ENCODE measurements at places on chromosomes 4 and X. TPM values are rescaled to one million over a fixed set of nuclear protein-coding genes. Genes with fewer than 3 reads are reported as not detected.
A peak's percentile ranks its signal among the peaks of the same experiment; 100 is the strongest.

The SUPT20HL2 gene
- total RNA-seq: not detected

The FRMD7 gene
- not detected for total RNA-seq

The RADX gene
- total RNA-seq: 0.18 TPM

The PRR32 gene
- not detected for total RNA-seq

The POU3F4 gene
- total RNA-seq: not detected

The CACNA1F gene
- total RNA-seq: not detected

The SMIM31 gene
- total RNA-seq: not detected

The FRMPD4 gene
- total RNA-seq: 0.23 TPM

GRCh38 chrX:19746919-19747651, 140.3 kb downstream of the SH3KBP1 start:
- H3K27me3 ChIP-seq: no peaks in the 10 kb centered on the region
- H3K4me3 ChIP-seq: no peak overlapping the region
- H3K36me3 ChIP-seq: no peaks in the 10 kb centered on the region
- no peaks in the 10 kb centered on the region for H3K4me1 ChIP-seq
- H3K27ac ChIP-seq: no peak overlapping the region
- no peak for DNase-seq

- DNase-seq: no peak
- H3K36me3 ChIP-seq: no peaks in the 10 kb centered on the region
- H3K27me3 ChIP-seq: no peaks in the 10 kb centered on the region
These were observed 11.5 kb upstream of the HOPX start for GRCh38 chr4:56692576-56692975.

- DNase-seq: peak; percentile 79
- H3K27me3 ChIP-seq: no peaks in the 10 kb centered on the region
- H3K27ac ChIP-seq: peak overlapping the region; percentile 77
These were observed 202.0 kb upstream of the GRID2 start for GRCh38 chr4:92101737-92102172.

GRCh38 chrX:150348365-150348764, 14.8 kb upstream of the MAMLD1 start:
- peak; percentile 51 for DNase-seq
- H3K36me3 ChIP-seq: no peaks in the 10 kb centered on the region
- H3K4me1 ChIP-seq: peaks cover 8% of the 10 kb centered on the region
- H3K27me3 ChIP-seq: no peaks in the 10 kb centered on the region
- H3K4me3 ChIP-seq: no peak overlapping the region

DNA sequence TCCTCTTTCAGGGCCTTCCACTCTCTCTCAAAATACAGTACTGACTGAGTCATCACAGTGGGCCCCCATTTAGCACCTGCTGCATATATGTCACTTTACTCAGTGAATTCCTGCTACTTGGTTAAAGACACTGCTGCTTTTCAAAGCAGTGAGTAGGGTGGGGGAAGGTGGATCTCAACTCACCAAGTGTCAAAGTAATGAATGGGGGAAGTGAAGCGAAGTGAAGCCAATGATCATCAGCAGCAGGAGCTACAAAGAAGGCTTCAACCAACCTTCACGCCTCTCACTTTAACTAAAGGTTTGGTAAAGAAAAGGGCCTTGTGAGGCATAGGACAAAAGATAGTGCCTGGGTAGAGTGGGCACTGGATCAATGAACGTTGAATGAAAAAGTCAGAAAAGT, 424.1 kb downstream of the SMARCA1 start:
- no peaks in the 10 kb centered on the region for H3K4me1 ChIP-seq
- no peak for DNase-seq
- no peak overlapping the region for H3K4me3 ChIP-seq
- no peaks in the 10 kb centered on the region for H3K36me3 ChIP-seq
- H3K27me3 ChIP-seq: no peaks in the 10 kb centered on the region
- H3K27ac ChIP-seq: no peak overlapping the region

GRCh38 chrX:3712051-3712869, 1.2 kb downstream of the PRKX start:
- peak; percentile 20 for DNase-seq
- H3K4me3 ChIP-seq: peak overlapping the region; percentile 77
- no peaks in the 10 kb centered on the region for H3K27me3 ChIP-seq
- H3K4me1 ChIP-seq: peaks cover 4% of the 10 kb centered on the region

DNA sequence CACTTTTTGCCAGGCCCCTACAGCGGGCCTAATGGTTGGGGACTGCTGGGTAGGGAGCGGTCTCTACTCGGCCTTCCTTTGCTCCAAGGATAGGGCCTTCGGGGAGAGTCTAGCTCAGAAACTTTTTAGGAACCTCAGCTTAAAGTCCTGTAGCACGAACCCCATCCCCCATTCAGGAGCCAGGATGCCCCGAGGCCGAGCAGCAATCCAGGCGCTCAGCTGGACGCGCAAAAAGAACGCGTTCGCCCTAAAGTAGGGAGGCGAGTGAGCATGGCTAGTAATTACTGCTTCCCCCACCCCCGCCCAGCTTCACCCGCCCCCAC, 9.7 kb downstream of the POU4F2 start:
- H3K27me3 ChIP-seq: peaks cover 60% of the 10 kb centered on the region
- H3K4me3 ChIP-seq: no peak overlapping the region
- no peak overlapping the region for H3K27ac ChIP-seq
- H3K4me1 ChIP-seq: no peaks in the 10 kb centered on the region
- H3K36me3 ChIP-seq: no peaks in the 10 kb centered on the region

- peak; percentile 65 for DNase-seq
- no peak overlapping the region for H3K4me3 ChIP-seq
- no peaks in the 10 kb centered on the region for H3K36me3 ChIP-seq
- H3K27ac ChIP-seq: no peak overlapping the region
- peaks cover 10% of the 10 kb centered on the region for H3K4me1 ChIP-seq
These were observed 192.0 kb downstream of the SMIM20 start for GRCh38 chr4:26105815-26106699.

DNA sequence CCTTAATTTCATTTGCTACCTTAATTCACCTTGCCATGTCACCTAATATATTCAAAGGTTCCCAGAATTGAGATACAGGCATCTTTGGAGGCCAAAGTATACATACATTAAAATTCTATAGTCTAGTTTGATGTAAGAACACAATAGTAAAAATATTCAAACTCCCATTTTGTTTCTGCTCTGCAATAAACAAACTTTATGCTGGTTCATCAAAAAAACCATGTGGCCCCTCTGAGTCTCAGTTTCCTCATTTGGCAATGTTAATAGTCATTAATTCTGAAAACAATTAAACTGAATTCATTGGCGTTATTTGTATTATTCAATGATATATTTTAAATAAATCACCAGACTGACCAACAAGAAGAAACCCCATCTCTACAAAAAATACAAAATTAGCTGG, 639.4 kb upstream of the INTU start:
- no peak for DNase-seq
- no peak overlapping the region for H3K4me3 ChIP-seq
- H3K27me3 ChIP-seq: no peaks in the 10 kb centered on the region
- no peak overlapping the region for H3K27ac ChIP-seq

DNA sequence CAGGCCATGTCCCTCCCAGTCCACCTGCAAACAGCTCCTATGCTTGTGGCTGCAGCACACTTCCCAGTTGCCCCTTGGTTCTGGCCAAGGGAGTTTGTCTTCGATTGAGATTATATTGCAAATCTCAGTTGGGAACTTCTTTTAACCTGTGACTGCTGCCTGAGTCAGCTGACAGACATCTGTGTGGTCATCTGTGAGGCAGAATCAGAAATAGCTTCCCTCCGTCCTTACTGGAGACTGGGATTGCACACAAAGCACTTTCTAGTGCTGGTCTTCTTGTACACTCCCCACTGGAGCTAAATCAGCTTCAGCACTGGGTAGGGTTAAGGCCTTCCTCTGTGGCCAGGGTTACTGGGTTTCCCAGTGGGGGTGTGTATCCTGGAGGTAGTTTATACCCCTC, 34.3 kb downstream of the ZNF330 start:
- H3K4me3 ChIP-seq: no peak overlapping the region
- no peaks in the 10 kb centered on the region for H3K36me3 ChIP-seq
- 0 out of 2 replicates have a peak, but pooled peaks cover 4% of the 10 kb centered on the region for H3K27me3 ChIP-seq
- H3K4me1 ChIP-seq: 0 out of 2 replicates have a peak, but pooled peaks cover 4% of the 10 kb centered on the region
- H3K27ac ChIP-seq: no peak overlapping the region

DNA sequence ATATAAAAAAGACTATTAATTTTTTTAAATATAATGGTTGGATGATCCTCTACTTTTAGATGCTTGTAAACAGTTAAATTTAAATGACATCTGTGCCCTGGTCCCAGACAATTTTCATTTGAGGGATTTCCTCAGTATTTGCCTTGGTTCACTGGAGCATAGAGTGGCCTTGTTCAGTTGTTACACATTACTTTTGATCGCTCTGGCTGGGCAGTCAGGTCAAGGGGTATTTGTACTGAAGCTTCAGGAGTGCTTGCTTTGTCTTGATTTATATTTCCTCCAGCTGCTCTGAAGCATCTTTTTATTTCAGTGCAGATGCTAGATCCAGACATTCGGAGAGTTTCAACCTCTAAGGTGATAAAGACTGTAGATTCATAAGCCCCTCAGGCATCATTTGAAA, 50.0 kb downstream of the COMMD8 start:
- no peak for DNase-seq
- H3K27me3 ChIP-seq: peaks cover 20% of the 10 kb centered on the region

DNA sequence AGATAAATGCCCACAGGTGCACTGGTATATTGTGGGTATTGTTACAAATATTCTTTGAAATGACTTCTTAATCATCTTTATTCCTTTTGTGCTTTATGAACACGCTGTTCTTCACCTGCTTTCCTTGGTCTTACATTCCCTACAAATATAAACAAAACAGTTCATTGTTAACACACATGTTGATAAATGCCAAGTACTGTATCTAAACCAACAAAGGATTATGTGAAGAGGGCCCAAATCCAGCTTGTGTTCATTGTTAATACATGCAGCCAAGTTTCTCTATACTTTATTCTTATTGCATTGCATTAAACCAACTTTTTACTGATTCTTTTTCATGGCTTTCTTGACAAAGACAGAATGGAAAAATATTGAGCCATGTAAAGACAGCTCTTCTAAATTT, 42.8 kb downstream of the AREG start:
- H3K4me1 ChIP-seq: peaks cover 8% of the 10 kb centered on the region
- no peak overlapping the region for H3K4me3 ChIP-seq
- no peak overlapping the region for H3K27ac ChIP-seq
- DNase-seq: no peak
- H3K27me3 ChIP-seq: no peaks in the 10 kb centered on the region

- H3K27ac ChIP-seq: no peak overlapping the region
- H3K4me1 ChIP-seq: no peaks in the 10 kb centered on the region
- H3K36me3 ChIP-seq: no peaks in the 10 kb centered on the region
These were observed 135.2 kb upstream of the HPGD start for GRCh38 chr4:174657472-174657871.

DNA sequence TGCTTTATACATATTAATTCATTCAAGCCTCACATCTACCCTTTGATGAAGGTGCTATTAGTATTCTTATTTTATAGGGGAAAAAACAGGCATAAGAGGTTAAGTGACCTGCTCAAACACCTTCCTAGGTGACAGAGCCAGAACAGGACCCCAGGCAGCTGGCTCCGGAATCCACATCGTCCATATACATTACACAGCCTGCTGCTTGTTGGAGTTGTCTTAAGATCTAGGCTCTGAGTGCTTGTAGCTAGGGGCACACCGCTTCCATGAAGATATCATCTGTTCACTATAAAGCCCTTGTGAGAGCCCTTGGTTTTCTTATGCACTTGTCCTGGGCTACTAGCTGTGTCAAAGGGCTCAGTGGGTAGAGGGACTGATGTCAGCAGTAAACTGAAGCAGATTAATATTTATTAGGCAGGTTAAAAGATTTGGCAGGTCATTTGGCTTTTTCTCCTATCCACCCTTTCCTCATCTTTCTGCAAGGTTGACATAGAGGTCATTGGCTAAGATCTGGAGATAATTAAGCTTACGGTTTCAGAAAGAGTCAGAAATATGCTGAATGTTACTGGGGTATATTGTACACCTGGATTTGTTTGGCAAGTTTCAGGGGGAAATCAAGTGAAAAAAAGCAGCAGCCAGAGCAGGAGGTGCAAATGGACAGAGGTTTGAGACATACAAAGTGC, 195.4 kb downstream of the SOWAHB start:
- H3K36me3 ChIP-seq: peaks cover 6% of the 10 kb centered on the region
- H3K27me3 ChIP-seq: no peaks in the 10 kb centered on the region
- DNase-seq: no peak
- peak overlapping the region; percentile 99 for H3K27ac ChIP-seq
- peaks cover 61% of the 10 kb centered on the region for H3K4me1 ChIP-seq

- DNase-seq: no peak
- H3K4me3 ChIP-seq: no peak overlapping the region
- H3K4me1 ChIP-seq: peaks cover 43% of the 10 kb centered on the region
- H3K27ac ChIP-seq: no peak overlapping the region
- H3K36me3 ChIP-seq: no peaks in the 10 kb centered on the region
- no peaks in the 10 kb centered on the region for H3K27me3 ChIP-seq
These were observed 104.4 kb downstream of the RTL5 start for GRCh38 chrX:72027024-72027913.

DNA sequence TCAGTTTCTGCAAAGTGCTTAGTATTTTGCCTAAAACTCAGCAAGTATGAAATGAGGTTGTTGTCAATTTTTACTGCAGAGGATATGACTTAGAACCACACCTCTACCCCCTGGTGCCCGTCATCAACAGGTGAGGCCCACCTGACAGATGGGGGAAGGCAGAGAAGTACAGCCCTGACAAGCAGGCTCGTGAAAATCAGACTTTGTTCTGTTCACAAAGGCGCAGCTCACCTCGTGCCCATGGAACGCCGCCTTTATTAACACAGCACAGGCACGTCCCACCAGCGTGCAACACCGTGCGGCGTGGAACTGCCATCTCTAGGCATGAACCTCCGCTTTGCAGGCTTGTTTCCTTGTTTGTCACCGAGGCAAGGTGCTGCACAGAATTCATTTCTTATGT, 13.3 kb downstream of the CYP4V2 start:
- no peak overlapping the region for H3K27ac ChIP-seq
- no peaks in the 10 kb centered on the region for H3K4me1 ChIP-seq
- H3K4me3 ChIP-seq: no peak overlapping the region
- no peak for DNase-seq

DNA sequence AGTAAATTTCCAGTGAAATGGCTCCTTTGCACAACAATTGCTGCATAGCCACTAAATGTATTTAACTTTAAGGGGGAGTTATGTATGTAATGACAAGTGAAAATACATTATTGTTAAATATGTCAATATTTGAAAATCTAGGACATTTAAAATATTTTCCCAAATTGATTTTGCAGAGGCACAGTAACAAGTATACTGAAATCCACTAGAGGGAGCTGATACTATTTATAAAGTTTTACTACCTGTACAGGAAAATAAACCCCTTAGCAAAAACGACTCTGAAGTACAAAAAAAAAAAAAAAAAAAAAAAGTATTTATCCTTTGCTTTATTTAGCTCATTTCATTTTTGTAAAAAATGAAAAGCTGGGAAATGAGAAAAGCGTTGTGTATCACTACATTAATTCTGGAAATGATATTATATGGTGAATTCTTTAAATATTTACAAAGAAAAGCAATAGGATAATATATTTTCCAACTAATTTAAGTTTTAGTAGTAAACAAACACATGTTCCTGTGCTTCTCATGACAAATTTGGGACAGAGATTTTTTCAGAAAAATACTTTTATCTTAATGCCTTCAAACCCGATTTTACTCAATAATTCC, 727.7 kb downstream of the DMD start:
- H3K4me1 ChIP-seq: no peaks in the 10 kb centered on the region
- DNase-seq: peak; percentile 23
- H3K36me3 ChIP-seq: no peaks in the 10 kb centered on the region
- H3K4me3 ChIP-seq: no peak overlapping the region
